ENCODE measurements at places on chromosomes 2 and 18. TPM values are rescaled to one million over a fixed set of nuclear protein-coding genes. Genes with fewer than 3 reads are reported as not detected.

FOXI3 gene
- 0.06 TPM for total RNA-seq

DNA sequence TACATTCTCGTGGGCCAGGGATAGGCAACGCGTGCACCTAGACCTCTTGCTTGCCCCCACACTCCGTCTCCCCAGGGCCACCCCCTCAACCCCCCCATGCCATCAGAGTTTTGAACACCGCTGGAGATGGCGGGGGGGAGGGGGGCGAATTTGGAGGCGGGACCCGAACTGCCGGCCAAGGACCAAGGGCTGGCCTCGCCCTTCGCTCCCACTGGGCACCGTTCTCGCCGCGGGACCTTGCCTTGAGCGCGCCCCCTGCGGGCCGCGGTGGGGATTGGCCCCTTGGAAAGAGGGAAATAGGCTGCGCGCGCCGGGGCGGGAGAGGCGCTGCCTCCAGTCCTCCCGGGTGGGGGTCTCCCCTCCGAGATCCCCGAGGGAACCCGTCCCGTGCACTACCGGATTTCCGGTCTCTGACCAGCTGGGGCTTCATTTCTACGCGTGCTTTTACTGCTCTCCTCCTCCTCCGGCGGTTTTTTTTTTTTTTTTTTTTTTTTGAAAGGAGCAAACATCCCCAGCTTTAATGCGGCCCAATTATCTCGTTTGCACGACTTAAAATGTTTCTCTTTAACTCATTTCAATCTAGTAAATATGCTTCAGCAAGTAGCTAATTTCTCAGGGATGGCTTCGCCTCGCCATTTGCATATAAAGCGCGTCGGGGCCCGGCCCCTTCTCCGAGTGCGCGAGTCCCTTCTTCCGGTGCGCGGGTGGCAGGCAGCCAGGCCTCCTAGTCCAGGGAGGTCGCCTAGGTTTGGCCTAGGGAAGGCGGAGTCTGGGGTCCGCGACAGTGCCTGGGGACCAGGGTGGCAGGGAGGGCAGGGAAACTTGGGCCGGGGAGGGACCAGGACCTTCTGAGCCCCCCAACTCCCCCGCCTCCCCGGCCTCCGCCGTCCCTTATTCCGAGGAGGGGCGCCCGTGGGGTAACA, 10.0 kb upstream of the GBX2 start:
- peaks cover 81% of the 10 kb centered on the region for H3K27me3 ChIP-seq
- H3K36me3 ChIP-seq: no peaks in the 10 kb centered on the region
- H3K4me3 ChIP-seq: peak overlapping the region; percentile 21
- peak; percentile 74 for DNase-seq
- no peak overlapping the region for H3K27ac ChIP-seq

DNA sequence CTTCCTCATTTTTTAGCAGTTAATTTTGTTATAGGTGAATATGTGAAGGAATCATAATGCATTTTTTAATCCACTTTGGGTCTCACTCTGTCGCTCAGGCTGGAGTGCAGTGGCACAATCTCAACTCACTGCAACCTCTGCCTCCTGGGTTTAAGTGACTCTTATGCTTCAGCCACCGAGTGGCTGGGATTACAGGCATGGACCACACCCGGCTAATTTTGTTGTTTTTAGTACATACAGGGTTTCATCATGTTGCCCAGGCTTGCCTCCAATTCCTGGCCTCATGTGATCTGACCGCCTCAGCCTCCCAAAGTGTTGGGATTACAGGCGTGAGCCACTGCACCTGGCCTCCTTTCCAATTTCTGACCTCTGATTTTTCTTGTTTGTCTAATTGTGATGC, 17.7 kb downstream of the SCYGR5 start:
- no peaks in the 10 kb centered on the region for H3K36me3 ChIP-seq
- H3K4me1 ChIP-seq: no peaks in the 10 kb centered on the region
- H3K4me3 ChIP-seq: no peak overlapping the region

GRCh38 chr2:180781276-180781675, 199.1 kb upstream of the UBE2E3 start:
- H3K4me3 ChIP-seq: no peak overlapping the region
- no peak overlapping the region for H3K27ac ChIP-seq
- no peaks in the 10 kb centered on the region for H3K27me3 ChIP-seq
- no peak for DNase-seq

FNDC4 gene
- 50.8 TPM for total RNA-seq

GATA6 gene
- 0.89 TPM for total RNA-seq

DNA sequence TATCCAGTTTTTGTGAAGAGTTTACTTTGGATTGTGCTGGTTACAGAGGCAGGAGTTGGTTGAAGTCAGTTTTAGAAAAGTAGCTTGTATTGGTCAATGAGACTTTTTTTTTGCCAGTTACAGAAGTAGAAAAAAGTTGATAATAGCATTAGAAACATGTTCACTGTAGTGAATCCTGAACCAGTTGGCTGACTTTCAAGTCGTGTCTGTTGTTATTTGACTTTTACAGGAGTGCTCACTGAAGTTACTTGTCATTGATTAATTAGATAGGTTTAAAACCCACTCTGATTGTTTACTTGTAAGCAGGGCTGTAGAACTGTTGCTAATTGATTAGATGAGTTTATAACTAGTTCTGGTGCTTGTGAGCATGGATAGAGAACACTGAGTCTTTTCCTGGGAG, 312.0 kb upstream of the VWC2L start:
- H3K27ac ChIP-seq: no peak overlapping the region
- no peaks in the 10 kb centered on the region for H3K36me3 ChIP-seq
- no peak overlapping the region for H3K4me3 ChIP-seq
- no peaks in the 10 kb centered on the region for H3K4me1 ChIP-seq
- DNase-seq: no peak

- peaks cover 7% of the 10 kb centered on the region for H3K27me3 ChIP-seq
- no peak for DNase-seq
- H3K36me3 ChIP-seq: no peaks in the 10 kb centered on the region
- H3K4me1 ChIP-seq: peaks cover 7% of the 10 kb centered on the region
These were observed 133.4 kb upstream of the ITGA6 start for GRCh38 chr2:172293952-172294351.

FOXD4L1 gene
- total RNA-seq: 0.17 TPM

GALNT13 gene
- total RNA-seq: 55.6 TPM

MPP4 gene
- total RNA-seq: 0.89 TPM

DNA sequence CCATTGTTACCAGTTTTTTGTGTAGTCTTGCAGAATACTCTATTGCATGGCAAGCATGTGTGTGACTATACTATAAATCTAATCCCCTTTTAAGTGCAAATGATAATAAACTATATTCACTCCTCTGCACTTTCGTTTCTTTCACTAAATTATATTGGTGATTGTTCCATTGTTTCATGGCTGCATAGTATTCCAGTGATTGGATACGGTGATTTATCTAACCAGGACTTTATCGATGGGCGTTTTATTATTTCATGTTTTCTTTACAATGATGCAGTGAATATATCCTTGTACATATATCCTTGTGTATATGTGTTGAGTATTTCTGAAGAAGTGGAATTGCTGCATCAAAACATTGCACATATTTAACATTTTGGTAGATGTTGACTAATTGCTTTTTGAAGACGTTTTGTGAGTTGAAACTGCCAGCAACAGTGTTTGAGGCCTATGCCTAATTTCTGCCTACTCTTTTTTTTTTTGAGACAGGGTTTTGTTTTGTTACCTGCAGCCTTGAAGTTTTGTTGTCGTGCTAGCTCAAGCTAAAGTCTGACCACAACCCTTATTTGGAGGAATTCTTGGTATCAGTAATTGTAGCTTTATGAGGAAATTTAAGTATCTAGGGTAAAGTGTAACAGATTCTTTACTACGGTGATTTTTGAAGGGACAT, 2.7 kb downstream of the MIB1 start:
- no peak overlapping the region for H3K27ac ChIP-seq

NOL4 gene
- total RNA-seq: 13.7 TPM

LYPD1 gene
- total RNA-seq: 54.2 TPM

DOK6 gene
- 64.4 TPM for total RNA-seq

- DNase-seq: no peak
- peaks cover 16% of the 10 kb centered on the region for H3K4me1 ChIP-seq
- H3K27ac ChIP-seq: no peak overlapping the region
- H3K36me3 ChIP-seq: no peaks in the 10 kb centered on the region
- H3K27me3 ChIP-seq: peaks cover 13% of the 10 kb centered on the region
These were observed 253.9 kb upstream of the SIX2 start for GRCh38 chr2:45263147-45263546.

DNA sequence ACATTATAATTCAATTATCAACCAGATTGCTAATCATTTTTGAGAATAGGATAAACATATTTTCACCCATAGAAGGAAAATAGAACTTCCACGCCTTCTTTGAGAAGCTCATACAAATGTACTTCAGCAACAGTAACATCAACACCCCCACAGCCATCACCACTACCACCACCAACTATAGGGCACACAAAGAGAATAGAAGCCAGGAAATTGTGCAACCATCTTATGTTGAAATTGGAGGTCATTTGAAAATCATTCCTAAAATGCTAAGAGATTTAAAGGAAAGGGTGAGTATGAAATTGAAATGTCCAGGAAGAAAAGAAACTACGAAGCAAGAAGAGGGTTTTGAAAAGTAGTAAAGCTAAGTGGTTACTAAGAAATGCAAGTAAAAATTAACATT, 563.4 kb downstream of the ZNF804A start:
- no peaks in the 10 kb centered on the region for H3K36me3 ChIP-seq
- no peak overlapping the region for H3K4me3 ChIP-seq
- DNase-seq: no peak
- H3K27me3 ChIP-seq: no peaks in the 10 kb centered on the region
- no peak overlapping the region for H3K27ac ChIP-seq

GRCh38 chr2:143344780-143345179, 215.6 kb downstream of the ARHGAP15 start:
- no peaks in the 10 kb centered on the region for H3K27me3 ChIP-seq
- H3K4me1 ChIP-seq: no peaks in the 10 kb centered on the region
- H3K36me3 ChIP-seq: no peaks in the 10 kb centered on the region
- no peak for DNase-seq

DNA sequence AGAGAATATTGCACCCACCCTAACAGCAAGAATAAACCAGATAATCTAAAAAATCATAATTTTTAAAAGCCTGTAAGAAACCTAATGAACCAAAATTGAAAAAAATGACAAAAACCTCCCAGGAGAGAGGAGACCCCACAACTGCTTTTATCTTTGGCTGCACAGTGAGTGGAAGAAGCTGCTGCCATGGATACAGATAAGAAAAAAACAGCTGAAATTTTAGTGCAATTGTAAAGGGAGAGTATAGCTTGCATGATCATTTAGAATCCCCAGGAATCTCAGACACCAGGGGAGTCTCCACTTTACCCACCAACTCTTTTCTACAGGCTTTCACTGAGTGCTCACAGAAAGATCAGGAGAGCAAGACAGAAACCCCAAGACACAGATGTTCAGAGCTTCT, 338.1 kb upstream of the NCKAP5 start:
- no peak for DNase-seq
- no peaks in the 10 kb centered on the region for H3K36me3 ChIP-seq
- no peak overlapping the region for H3K27ac ChIP-seq
- no peak overlapping the region for H3K4me3 ChIP-seq
- H3K4me1 ChIP-seq: no peaks in the 10 kb centered on the region
- no peaks in the 10 kb centered on the region for H3K27me3 ChIP-seq

- H3K27ac ChIP-seq: no peak overlapping the region
- peaks cover 19% of the 10 kb centered on the region for H3K36me3 ChIP-seq
- no peaks in the 10 kb centered on the region for H3K27me3 ChIP-seq
- DNase-seq: peak; percentile 89
- H3K4me3 ChIP-seq: no peak overlapping the region
These were observed 53.3 kb downstream of the ZNF236 start for GRCh38 chr18:76875390-76876325.

DNA sequence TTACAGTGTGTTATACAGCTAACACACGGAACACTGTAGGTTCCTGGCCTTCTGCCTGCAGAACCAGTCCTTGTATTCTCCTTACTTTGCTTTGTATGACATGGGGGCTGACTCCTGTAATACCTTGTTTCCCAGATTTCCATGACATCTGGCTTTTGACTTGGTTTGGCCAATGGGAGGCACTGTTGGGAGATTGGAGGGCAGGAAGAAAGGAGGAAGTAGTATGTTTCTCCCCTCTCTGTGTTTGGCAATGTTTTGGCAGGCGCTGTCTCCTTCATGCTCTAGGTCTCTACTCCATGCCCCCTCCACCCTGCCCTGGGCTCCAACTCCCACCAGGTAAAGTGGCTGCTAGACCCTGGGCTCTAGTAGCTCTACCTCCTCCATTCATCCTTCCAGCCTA, 331.1 kb upstream of the SLC14A2 start:
- DNase-seq: no peak
- no peaks in the 10 kb centered on the region for H3K27me3 ChIP-seq
- H3K4me3 ChIP-seq: no peak overlapping the region

DNA sequence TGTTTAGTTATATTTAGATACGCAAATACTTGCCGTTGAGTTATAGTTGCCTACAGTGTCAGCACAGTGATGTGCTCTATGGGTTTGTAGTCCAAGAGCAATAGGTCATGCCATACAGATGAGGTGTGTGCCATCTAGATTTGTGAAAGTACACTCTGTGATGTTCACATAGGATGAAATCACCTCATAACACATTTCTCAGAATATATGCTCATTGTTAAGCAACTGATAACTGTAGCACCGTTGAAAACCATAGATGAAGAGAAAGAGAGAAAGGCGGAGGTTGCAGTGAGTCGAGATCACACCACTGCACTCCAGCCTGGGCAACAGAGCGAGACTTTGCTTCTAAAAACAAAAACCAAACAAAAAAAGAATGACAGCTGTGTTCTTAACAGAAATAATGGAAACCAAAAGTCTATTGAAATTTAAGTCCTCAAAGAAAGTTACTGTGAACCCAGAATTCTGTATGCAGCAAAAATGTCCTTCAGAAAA, 9.5 kb downstream of the DGKD start:
- H3K27me3 ChIP-seq: no peaks in the 10 kb centered on the region
- no peaks in the 10 kb centered on the region for H3K36me3 ChIP-seq
- no peak overlapping the region for H3K4me3 ChIP-seq
- DNase-seq: no peak
- no peak overlapping the region for H3K27ac ChIP-seq

DNA sequence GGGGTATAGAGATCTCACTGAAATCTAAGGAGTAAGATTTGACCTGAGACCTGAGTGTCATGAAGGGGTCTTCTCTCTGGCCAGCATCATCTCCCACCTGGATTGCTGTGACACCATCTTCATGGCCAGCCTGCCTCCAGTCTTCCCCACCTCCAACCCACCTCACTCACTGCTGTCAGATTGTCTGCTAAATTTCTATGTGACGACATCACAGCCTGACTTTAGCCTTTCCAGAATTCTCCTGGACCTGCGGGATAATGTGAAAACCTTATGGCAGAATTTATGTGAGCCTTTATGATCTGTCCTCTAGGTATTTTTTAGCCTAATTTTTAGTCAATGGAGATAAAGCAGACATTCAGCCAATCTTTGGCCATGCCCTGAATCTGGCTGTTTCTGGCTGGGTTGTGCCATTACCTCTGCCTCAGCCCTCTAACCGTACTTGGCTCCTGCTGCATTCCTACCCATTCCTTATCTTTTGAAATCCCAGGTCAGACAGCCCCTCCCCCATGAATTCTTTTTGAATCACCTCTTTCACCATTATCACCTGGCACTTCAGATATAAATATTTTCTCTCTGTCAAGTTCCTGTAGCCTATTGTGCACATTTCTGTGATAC, 66.4 kb upstream of the MMADHC start:
- no peaks in the 10 kb centered on the region for H3K27me3 ChIP-seq
- H3K36me3 ChIP-seq: no peaks in the 10 kb centered on the region
- H3K4me1 ChIP-seq: no peaks in the 10 kb centered on the region
- no peak overlapping the region for H3K4me3 ChIP-seq
- no peak for DNase-seq

GRCh38 chr2:200687922-200688920, 102.4 kb downstream of the AOX1 start:
- H3K4me3 ChIP-seq: no peak overlapping the region
- H3K27me3 ChIP-seq: no peaks in the 10 kb centered on the region
- DNase-seq: no peak
- H3K4me1 ChIP-seq: no peaks in the 10 kb centered on the region
- no peaks in the 10 kb centered on the region for H3K36me3 ChIP-seq
- no peak overlapping the region for H3K27ac ChIP-seq

CROCC2 gene
- 4.4 TPM for total RNA-seq

Measured in spinal cord (tissue), 10 donors.